ENCODE measurements at places on chromosomes 4 and X.

GRCh38 chrX:141341341-141341740 is 99.0 kb upstream of the SPANXC start:
- no peaks in the 10 kb centered on the region for H3K27me3 ChIP-seq
- H3K27ac ChIP-seq: no peak overlapping the region
- H3K4me3 ChIP-seq: no peak overlapping the region
- H3K36me3 ChIP-seq: no peaks in the 10 kb centered on the region
- no peaks in the 10 kb centered on the region for H3K4me1 ChIP-seq

GRCh38 chrX:2875798-2876399 is 47.2 kb downstream of the GYG2 start:
- H3K4me3 ChIP-seq: no peak overlapping the region
- no peak overlapping the region for H3K27ac ChIP-seq
- DNase-seq: no peak
- no peaks in the 10 kb centered on the region for H3K36me3 ChIP-seq

DNA sequence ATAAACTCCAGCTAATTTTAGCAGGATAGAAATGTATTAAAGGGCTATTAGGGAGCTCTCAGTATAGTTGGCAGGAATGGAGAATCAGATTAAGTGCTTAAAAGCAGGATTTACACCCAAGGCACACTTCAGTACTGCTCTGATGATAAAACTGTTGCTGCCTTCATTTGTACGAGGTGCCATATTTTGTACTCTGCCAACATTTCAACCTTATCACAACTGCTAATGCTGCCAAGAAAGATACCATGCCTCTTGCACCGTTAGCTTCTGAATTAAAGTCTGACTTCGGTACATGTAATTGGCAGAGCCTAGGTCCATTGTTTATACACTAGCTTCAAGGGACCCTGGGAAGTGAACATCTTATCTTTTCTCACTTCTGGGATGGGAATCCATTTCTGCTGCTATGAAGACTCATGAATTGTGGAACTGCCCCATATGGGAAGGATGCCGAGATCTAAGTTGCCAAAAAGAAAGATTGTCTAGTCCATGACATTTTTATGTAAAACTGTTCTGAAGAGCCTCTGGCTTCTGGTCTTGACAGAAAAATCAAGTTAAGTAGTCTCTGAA is 624.0 kb upstream of the IGFBP7 start:
- no peaks in the 10 kb centered on the region for H3K27me3 ChIP-seq
- no peaks in the 10 kb centered on the region for H3K4me1 ChIP-seq
- H3K4me3 ChIP-seq: no peak overlapping the region

DNA sequence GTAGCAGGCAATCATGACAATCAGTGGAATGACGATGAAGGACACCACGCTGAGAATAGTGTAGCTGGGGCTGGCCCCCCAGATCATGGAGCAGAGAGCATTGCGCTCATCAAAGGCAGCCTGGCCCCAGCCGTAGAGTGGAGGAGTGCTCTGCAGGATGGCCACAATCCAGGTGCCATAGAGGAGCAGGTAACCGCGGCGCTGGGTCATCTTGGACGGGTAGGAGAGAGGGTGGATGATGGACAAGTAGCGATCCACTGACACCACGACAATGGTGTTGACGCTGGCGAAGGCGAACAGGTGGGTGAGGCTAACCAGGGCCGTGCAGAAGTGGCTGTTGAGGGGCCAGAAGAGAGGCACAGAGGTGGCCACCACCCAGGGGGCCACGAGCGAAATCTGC is 2.8 kb downstream of the GPR101 start:
- H3K36me3 ChIP-seq: no peaks in the 10 kb centered on the region
- H3K4me1 ChIP-seq: peaks cover 9% of the 10 kb centered on the region
- no peak for DNase-seq
- no peak overlapping the region for H3K4me3 ChIP-seq
- H3K27ac ChIP-seq: no peak overlapping the region

- DNase-seq: no peak
- no peaks in the 10 kb centered on the region for H3K27me3 ChIP-seq
- H3K36me3 ChIP-seq: no peaks in the 10 kb centered on the region
- H3K4me1 ChIP-seq: no peaks in the 10 kb centered on the region
- no peak overlapping the region for H3K4me3 ChIP-seq
- H3K27ac ChIP-seq: no peak overlapping the region
These were observed 99.6 kb downstream of the CFAP47 start for GRCh38 chrX:36019125-36019524.

DNA sequence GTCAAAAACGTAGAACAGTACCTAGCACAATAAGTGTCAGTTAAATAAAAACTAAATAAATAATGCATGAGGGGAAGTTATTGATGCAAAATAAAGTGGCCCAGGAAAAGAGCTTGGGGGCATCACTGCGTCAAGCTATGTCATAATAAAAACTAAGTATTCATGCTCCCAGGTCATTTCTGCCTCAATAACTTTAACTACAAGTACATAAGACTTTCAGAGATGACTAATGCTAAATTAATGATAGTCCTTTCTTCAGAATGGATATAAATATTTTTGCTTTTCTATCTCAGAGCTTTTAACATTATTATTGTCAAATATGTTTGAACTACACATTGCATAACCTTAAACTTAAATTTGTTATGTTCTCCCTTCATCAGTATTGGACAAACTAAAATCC is 92.2 kb upstream of the MAGEB10 start:
- H3K27ac ChIP-seq: no peak overlapping the region
- no peaks in the 10 kb centered on the region for H3K4me1 ChIP-seq
- H3K36me3 ChIP-seq: no peaks in the 10 kb centered on the region
- DNase-seq: no peak
- H3K4me3 ChIP-seq: no peak overlapping the region
- H3K27me3 ChIP-seq: no peaks in the 10 kb centered on the region

DNA sequence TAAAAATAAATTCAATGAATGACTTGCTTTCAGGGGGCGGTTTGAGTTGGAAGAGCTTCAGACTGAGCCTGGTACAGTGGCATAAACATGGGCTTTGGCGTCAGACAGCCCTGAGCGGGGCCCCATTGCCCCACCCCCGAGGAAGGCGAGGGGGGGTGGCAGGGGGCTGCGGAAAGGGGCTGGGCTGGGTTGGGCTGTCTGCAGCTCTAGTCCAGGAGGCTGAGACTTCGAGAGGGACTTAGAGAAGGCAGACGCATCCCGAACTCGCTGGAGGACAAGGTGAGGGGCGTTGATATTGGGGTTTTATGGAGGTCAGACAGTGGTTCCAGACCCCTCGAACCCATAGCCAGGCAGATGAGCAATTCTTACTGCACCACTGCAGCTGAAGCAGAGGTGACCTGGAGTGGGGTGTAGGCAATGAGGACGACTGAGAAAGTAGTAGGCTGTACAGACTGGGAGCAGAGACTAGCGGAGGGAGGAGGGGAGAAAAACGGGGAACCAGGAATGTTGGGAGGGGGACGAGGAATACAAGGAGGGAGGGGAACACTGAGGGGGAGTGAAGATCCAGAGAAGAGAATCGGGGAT is at the start of gene MAGED2:
Gene MAGED2, plus strand, starts transcription at position 222 of the 585 bp plus-strand sequence. CDS start 1,587 bp downstream, outside the sequence.
- peaks cover 8% of the 10 kb centered on the region for H3K36me3 ChIP-seq
- H3K4me1 ChIP-seq: peaks cover 17% of the 10 kb centered on the region
- H3K27me3 ChIP-seq: peaks cover 5% of the 10 kb centered on the region
- peak within 1 kb of the TSS; percentile 86 for H3K4me3 ChIP-seq

DNA sequence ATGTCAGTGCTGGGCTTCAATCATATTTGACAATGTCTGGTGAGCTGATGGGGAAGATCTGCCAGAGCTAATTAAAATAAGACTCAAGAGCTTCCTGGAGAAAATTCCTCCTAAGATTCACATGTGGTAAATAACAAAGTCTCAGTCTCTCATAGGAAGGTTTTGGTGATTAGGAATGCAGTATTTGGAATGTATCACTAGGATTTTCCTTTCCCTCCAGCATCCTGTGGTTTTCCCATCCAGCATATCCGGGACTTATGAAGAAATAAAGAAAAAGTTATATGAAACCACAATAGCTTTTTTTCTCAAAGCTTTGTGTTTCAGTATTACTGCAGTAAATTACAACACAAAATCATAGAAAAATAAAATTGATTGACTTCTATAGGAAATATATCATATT is 1597.1 kb downstream of the ADGRL3 start:
- H3K27me3 ChIP-seq: no peaks in the 10 kb centered on the region
- H3K27ac ChIP-seq: no peak overlapping the region
- DNase-seq: no peak
- H3K4me1 ChIP-seq: no peaks in the 10 kb centered on the region
- H3K36me3 ChIP-seq: no peaks in the 10 kb centered on the region

- H3K36me3 ChIP-seq: peaks cover 32% of the 10 kb centered on the region
- DNase-seq: no peak
- no peak overlapping the region for H3K4me3 ChIP-seq
- H3K4me1 ChIP-seq: peaks cover 7% of the 10 kb centered on the region
These were observed 30.6 kb downstream of the RFC1 start for GRCh38 chr4:39335566-39335965.

DNA sequence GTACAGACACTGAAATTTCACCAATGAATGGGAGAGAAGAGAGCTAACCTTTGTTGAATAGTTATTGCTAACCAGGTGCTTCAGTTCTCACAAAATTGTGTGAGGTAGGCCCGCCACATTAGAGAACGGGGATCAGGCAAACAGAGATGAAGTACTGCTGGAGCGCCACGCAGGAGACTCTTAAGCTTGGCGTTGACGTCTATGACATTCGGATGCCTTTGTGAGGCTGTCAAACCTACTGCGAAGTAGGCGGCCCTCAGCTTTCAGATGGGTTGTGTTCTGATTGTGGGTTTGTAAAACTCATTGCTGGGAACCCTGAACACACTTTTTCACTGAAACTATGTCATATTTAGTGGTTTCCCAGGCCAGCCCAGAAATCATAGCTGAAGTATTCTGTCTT is 173.6 kb downstream of the CBR4 start:
- H3K4me3 ChIP-seq: no peak overlapping the region
- H3K36me3 ChIP-seq: no peaks in the 10 kb centered on the region
- no peak overlapping the region for H3K27ac ChIP-seq
- peaks cover 29% of the 10 kb centered on the region for H3K4me1 ChIP-seq

- no peak overlapping the region for H3K4me3 ChIP-seq
- H3K27ac ChIP-seq: no peak overlapping the region
- no peaks in the 10 kb centered on the region for H3K36me3 ChIP-seq
- no peak for DNase-seq
These were observed 127.0 kb downstream of the IL15 start for GRCh38 chr4:141763374-141763773.

DNA sequence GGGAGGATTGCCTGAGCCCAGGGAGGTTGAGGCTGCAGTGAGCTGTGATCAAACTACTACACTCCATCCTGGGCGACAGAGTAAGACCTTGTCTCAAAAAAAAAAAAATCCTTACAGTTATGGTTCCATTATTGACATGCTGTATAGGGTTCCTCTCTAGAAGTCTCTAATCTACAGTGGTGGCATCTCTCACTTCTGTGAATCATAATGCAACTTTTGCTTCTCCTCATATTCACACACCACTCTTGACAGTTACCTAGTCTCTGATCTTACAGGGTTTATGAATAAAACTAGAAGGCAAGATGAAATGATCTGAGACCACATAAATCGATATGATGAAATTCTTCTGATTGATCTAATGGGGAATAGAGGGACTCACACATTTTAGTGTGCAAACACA is 40.6 kb downstream of the DOCK11 start:
- no peak for DNase-seq
- H3K4me3 ChIP-seq: peak overlapping the region; percentile 51

GRCh38 chrX:153649178-153649914 is 2.3 kb downstream of the DUSP9 start:
- H3K4me1 ChIP-seq: no peaks in the 10 kb centered on the region
- no peak overlapping the region for H3K4me3 ChIP-seq
- peak; percentile 51 for DNase-seq
- no peaks in the 10 kb centered on the region for H3K36me3 ChIP-seq
- H3K27me3 ChIP-seq: peaks cover 30% of the 10 kb centered on the region

- no peaks in the 10 kb centered on the region for H3K27me3 ChIP-seq
- H3K27ac ChIP-seq: no peak overlapping the region
- no peaks in the 10 kb centered on the region for H3K36me3 ChIP-seq
These were observed 23.1 kb upstream of the VCX2 start for GRCh38 chrX:8194216-8194615.

- DNase-seq: no peak
- H3K27me3 ChIP-seq: no peaks in the 10 kb centered on the region
- no peaks in the 10 kb centered on the region for H3K4me1 ChIP-seq
- no peak overlapping the region for H3K4me3 ChIP-seq
- H3K27ac ChIP-seq: no peak overlapping the region
These were observed 23.5 kb upstream of the SOWAHD start for GRCh38 chrX:119734897-119735339.

GRCh38 chrX:44223150-44223549 is 120.3 kb downstream of the EFHC2 start:
- H3K27ac ChIP-seq: no peak overlapping the region
- no peaks in the 10 kb centered on the region for H3K4me1 ChIP-seq
- no peak overlapping the region for H3K4me3 ChIP-seq
- H3K36me3 ChIP-seq: no peaks in the 10 kb centered on the region

DNA sequence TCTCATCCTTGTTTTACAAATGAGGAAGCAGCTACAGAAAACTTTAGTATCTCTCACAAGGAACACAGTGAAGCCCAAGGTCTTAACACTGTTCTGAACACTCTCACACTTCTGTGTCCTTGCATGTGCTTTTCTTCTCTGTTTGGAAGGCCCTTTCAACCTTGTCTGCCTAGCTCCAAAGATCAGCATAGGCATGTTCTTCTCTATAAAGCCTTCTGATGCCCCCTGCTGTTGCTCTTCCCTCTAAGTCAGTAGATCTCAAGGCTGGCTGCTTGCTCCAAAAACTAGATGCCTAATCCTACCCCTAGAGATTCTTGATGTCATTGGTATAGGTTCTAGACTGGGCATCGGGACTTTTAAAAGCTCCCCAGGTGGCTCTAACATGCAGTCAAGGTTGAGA is 5.9 kb downstream of the APOO start:
- peaks cover 30% of the 10 kb centered on the region for H3K4me1 ChIP-seq
- no peak overlapping the region for H3K4me3 ChIP-seq
- H3K27me3 ChIP-seq: no peaks in the 10 kb centered on the region
- H3K36me3 ChIP-seq: no peaks in the 10 kb centered on the region
- peak; percentile 61 for DNase-seq

DNA sequence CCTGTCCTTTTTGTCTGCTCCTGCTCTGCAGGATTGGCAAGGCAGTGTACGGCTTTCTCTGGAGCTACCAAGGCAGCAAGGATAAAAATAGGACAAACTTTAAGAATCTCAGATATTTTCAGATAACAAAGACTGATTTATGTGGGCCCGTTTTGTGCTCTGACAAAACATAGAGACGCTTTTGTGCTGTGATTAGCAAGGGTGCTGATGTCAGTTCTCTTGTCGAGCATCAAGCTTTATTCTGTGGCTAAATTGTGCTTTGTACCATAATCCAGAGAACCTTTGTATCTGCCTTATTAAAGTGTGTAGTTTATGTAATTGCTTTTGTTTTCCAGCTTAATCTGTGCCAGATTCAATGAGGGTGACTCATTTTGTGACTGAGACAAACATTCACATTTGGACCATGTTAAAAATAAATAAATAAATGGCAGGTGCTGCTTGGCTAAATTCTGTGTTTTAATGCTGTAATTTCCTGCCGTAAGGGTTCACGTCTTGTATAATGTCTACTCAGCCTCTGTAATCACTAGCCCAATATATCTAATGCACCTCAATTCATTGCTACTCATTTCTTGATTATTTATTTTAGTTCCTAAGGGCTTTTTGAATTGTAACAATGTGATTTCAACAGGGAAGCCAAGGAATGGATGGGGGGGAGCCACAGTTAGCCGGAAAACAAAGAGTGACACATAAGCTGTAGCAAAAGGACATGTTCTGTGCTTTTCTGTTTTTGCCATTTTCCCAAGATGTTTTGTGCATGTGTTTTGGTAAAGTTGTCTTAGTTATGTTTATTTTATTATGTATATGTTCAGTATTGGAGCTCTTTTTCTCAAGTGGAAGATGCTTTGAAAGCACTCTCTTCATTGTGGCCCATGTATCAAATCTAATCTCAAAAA is 75.1 kb downstream of the GAB1 start:
- no peaks in the 10 kb centered on the region for H3K36me3 ChIP-seq
- no peak for DNase-seq
- H3K4me3 ChIP-seq: no peak overlapping the region
- no peaks in the 10 kb centered on the region for H3K4me1 ChIP-seq
- no peak overlapping the region for H3K27ac ChIP-seq

Data from activated CD8-positive, alpha-beta memory T cell treated with anti-CD3 and anti-CD28 coated beads, Interleukin-2, amount 10 ng/mL, durations not matched to agents 7 days and 5 days (primary cell).